Activated naive CD4-positive, alpha-beta T cell treated with anti-CD3 and anti-CD28 coated beads for 36 hours (primary cell): ENCODE measurements at places on chromosomes 2 and 18. TPM values are rescaled to one million over a fixed set of nuclear protein-coding genes. Genes with fewer than 3 reads are reported as not detected.
A peak's percentile ranks its signal among the peaks of the same experiment; 100 is the strongest.

C2orf80 gene
- total RNA-seq: not detected

LONRF2 gene
- not detected for total RNA-seq

SLC16A14 gene
- total RNA-seq: 1.1 TPM

RAPGEF4 gene
- 0.35 TPM for total RNA-seq

PMS1 gene
- 32.5 TPM for total RNA-seq

GRCh38 chr2:29502460-29502911 lies 387.3 kb downstream of the CLIP4 start:
- DNase-seq: no peak

DNA sequence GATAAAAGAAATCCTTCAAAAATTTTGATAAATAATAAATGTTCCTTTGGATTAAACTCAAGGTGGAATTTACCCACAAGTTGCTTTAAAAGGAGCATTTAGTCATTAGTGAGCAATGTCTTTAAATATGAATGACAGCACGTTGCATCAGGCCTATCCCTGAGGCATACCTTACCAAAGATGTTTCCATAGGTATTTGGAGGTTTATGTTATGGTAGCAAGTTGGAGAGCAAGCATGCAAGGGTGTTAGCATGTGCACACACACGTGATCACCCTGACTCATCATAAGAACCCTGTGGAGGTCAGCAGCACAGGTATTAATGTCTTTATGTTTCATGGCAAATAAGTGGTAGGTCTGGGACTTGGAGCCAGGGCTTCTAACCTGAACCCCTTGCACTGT lies 159.9 kb downstream of the ACTR3 start:
- no peak for DNase-seq

GRCh38 chr18:2114765-2115164 lies 456.5 kb downstream of the METTL4 start:
- DNase-seq: no peak

DNA sequence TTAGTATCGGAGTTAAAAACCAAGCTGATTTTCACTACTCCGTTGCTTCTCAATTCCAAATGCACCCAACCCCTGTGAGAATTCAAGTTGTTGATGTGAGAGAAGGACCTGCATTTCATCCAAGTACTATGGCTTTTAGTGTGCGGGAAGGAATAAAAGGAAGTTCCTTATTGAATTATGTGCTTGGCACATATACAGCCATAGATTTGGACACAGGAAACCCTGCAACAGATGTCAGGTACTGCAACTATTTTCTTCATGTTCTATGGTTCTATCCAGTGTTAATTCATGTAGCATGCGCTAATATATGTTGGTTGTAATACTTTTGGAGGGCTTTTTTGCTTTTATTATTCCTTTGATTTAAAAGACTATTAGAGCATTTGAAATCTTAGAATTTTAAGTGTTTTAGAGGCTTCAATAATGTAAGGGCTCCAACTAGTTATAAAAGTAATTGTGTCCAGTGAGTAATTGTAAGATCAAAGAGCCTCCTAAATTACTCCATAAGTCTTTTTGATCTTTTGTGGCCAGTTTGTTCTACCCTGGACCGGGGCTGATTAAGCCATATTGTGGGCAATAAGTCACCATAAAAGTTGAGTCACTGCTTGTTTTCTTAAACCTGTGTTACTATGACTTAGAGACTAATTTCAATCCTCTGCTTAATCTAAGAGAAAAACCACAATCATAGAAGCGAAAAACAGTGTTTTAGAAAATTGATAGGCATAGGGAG lies 22.9 kb downstream of the DSG4 start:
- no peak for DNase-seq

INPP4A gene
- 33.1 TPM for total RNA-seq

- peak; percentile 78 for DNase-seq
These were observed 30.4 kb downstream of the CYTIP start for GRCh38 chr2:157413326-157414035.

AFF3 gene
- 2.1 TPM for total RNA-seq

GRCh38 chr18:499776-500631 lies 497 bp downstream of the COLEC12 start:
- DNase-seq: no peak

DSEL gene
- 0.10 TPM for total RNA-seq

GRCh38 chr2:151395509-151396374 lies 14.0 kb upstream of the RIF1 start:
- DNase-seq: no peak

DNA sequence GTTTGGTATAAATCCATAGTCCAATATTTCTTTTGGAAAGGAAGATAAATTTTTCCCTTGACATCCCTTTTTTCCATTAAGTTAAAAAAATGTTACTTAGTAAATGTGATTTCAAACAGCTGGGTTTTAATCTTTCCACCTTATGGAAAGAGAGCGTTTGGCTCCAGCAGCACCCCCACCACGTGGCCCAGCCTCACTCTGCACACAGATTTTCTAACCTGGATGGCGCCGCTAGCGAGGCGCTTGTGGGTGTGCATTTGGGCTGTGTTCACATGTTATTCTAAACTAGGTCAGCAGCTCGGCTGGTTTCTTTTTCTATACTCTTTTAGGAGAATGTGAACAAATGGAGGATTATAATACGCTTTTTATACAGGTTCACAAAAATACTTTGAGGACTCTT lies 218.0 kb downstream of the LDLRAD4 start:
- peak; percentile 54 for DNase-seq

GRCh38 chr2:167858086-167858485 lies 389.3 kb downstream of the STK39 start:
- DNase-seq: no peak

- DNase-seq: peak; percentile 21
These were observed at the start of gene M1AP for GRCh38 chr2:74648009-74648443. M1AP (minus strand) TSS chr2:74648330; CDS start chr2:74640275, 8,055 bp downstream.

DNA sequence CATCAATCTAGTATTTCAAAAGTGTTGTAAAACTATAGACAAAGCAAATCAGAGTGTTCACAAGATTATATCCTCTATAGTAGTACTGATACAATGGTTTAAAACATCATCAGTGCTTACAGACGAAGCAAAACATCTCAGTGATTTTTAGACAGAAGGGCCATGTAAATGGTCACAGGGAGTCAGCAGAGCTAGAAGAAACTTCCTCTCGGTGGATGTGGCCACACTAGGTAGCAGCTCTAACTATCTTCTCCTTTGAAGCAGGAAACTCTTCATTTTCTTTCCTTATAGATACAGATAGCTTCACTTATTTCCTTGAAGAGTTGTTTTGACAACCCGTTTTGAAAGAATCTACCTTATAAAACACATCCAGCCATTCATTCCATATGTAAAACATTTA lies 80.4 kb upstream of the CD226 start:
- no peak for DNase-seq

DNA sequence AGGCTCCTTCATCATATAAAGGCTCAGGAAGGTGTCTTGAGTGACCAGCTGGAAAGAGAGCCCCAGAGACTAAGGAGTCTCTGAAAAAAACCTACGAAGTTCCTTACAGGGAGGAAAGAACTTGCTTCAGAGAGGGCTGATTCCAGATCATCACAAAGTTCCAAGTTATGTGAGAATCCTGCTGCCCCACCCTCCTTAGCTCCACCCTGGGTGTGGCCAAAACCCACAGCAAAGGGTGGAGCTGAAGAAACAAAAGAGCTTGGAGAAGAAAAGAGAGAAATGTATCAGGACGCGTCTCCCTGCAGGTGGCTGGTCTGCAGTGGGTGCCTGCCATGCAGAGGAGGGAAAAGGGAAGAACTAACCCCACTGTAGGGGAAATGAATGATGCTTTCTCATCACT lies 32.8 kb upstream of the ZNF396 start:
- no peak for DNase-seq

- no peak for DNase-seq
These were observed 101.3 kb upstream of the BCL2L11 start for GRCh38 chr2:111019381-111019780.

DNA sequence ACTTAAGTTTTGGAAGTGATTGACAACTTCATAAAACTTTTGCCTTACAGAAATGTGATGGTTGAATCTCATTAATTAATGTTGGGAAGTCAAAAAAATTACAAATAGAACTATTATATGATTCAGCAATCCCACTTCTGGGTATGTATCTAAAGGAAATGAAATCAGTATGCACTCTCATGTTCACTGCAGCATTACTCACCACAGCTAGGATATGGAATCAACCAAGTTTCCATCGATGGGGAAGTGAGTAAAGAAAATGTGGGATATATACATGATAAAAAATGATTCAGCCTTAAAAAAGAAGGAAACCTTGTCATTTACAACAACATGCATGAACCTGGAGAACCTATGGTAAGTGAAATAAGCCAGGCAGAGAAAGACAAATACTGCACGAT lies 112.4 kb upstream of the WDR75 start:
- no peak for DNase-seq

GRCh38 chr2:161044921-161045320 lies 115.3 kb upstream of the TANK start:
- DNase-seq: no peak

REG3G gene
- total RNA-seq: not detected

MTX2 gene
- total RNA-seq: 28.1 TPM

STK17B gene
- total RNA-seq: 143 TPM

DNA sequence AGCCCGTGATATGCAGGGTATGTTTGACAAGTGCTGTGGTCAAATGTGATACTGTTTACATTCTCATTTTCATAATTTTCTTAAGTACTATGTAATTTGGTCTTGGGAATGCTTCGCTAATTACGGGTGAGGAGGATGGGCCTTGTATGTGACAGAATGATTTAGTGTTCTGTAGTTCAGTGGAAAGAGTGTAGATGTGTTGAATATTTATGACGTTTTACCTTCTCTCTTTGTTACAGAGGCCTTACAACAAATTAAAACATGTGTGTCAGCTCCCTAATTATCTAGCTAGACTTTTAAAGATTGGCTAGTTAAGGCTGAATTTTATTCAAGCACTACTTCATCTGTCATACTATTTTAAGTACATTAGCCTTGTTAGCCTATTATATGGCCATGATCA lies 10.6 kb upstream of the CHRNA1 start:
- DNase-seq: no peak

GRCh38 chr2:212672186-212672585 lies 133.6 kb upstream of the ERBB4 start:
- DNase-seq: no peak

SERPINB11 gene
- not detected for total RNA-seq
